T-helper 1 cell (primary cell): ENCODE measurements at places on chromosomes 4 and X.

GRCh38 chr4:7412554-7412912 lies 22.2 kb downstream of the PSAPL1 start:
- no peak for DNase-seq

DNA sequence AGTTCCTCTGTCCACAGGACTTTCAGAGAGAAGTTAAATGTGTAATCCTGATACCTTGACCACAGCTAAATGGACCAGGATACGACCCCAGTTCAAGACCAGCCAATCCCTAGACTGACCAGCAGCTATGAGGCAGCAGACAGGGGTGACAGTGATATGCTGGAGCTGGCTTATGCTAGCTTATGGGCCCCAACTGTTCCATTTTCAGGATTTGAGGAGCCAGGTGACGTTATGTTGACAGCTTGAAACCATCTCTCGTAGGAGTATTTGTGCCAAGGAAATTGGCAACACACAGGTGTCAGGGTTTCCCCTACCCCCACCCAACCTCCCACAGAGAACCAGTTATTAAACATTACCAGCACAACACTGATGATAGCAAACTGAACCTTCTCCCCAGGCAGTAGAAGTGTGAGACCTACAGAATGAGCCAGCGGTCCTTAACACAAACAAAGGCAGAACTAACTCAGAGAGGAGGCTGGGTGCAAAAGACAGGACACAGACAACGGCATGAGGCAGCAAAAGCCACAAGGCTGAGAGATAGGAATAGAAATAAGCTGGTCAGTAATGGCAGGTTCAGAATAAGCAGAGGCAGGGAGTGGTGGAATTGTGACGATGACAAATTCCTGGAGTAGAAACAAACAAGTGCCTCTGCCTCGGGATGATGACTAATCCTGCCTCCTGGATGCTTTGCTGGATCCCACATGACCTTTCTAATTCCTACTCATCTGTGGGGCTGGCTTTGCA lies 85.6 kb upstream of the CPEB2 start:
- no peak for DNase-seq

DNA sequence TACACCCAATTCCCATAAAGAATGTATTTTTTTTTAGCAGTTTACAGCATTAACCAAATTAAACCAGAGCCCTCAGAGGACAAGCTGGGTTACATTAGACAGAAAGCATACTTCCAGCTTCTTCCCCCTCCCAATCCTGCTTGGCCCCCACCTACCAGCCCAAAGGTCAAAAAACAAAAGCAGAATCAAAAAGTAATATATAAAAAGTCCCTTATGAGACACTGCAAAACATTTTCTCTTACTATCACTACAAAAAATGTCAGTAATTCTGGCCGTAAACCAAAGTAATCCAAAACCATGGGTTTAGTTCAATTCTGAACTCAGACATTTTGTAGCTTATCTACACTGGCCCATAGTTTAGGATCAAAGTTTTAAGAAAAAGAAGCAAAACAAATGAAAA lies 38.0 kb downstream of the APBB2 start:
- DNase-seq, result no peak

- no peak for DNase-seq
These were observed 25.2 kb upstream of the ALB start for GRCh38 chr4:73378887-73379286.

- no peak for DNase-seq
These were observed 32.0 kb downstream of the SLC25A5 start for GRCh38 chrX:119500061-119500800.

- no peak for DNase-seq
These were observed 240.0 kb upstream of the RPS6KA3 start for GRCh38 chrX:20506739-20507138.

GRCh38 chrX:132407691-132408090 lies 81.1 kb downstream of the MBNL3 start:
- DNase-seq, result no peak

GRCh38 chrX:111411557-111411956 lies 435 bp downstream of the DCX start:
- DNase-seq, result no peak

DNA sequence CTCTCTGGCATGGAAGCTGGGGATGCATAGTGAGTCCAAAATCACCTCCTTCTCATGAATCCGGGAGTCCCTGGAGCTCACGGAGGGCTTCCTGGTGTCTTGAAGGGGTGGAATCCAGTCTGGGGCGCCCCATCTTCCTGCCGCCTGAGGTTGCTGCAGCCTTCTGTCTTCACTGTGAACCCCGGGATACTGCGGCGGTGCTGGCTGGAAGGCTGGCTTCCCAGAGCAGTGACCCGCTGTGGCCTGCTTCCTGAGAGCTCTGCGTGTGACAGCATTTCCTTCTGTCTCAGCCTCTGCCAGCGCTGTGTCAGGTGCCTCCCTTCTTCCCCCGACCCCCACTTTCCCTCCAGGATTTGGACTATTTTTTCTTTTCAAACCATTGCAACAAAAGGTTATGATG lies 98.8 kb upstream of the STOX2 start:
- DNase-seq, result no peak

DNA sequence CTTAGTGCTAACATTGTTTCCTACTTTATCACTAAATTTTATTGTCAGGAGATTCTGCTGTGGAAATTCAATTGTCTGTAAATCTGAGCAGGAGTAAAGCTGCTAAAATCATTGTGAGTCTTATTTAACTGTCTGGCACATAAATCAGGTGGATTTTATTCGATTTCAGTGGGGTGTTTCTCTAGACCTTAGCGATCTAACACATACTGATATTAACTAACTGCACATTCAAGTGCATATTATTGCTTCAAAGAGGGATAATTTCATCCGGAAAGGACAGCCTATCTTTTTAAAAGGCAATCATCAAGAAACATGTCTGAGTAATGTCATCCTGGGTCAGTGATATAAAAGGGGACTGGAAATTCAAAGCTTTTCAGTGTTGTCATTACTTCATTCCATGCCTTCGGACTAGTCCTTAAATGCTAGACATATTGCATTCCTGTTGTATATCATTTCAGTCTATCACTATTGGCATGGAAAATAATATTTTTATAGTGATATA lies 388.7 kb downstream of the PCDH10 start:
- no peak for DNase-seq

DNA sequence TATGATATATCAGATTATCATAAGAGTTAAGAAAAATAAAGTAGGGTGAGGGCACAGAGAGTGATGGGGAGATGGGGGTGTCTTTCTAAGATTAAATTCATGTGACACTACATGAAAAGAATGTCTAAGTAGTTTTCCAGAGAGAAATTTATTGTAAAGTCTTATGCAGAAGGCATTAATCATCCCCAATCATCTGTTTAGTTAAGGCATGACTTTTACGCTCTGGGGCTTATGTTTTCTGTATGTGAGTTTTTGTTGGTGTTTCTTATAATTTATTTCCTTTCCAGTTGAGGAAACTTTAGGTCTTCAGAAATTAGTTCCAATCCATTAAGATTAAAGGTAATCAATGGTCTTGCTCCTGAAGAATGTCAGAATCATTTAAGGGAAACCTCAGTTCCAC lies 383.0 kb upstream of the GALNT7 start:
- DNase-seq, result no peak

GRCh38 chr4:158163941-158164767 lies 8.7 kb downstream of the GASK1B start:
- DNase-seq, result no peak

- DNase-seq, result no peak
These were observed 94.4 kb downstream of the NHSL2 start for GRCh38 chrX:72005046-72005445.
